Uterus (tissue), 4 donors: ENCODE measurements at places on chromosomes 7 and 10. TPM values are rescaled to one million over a fixed set of nuclear protein-coding genes. Genes with fewer than 3 reads are reported as not detected.

The GIMAP5 gene
- 20.4 TPM for total RNA-seq

The SLC18A3 gene
- total RNA-seq, result 0.07 TPM

The ASB15 gene
- not detected for total RNA-seq

The HOXA5 gene
- 14.8 TPM for total RNA-seq

The LDB3 gene
- total RNA-seq, result 5.9 TPM

The PIP gene
- not detected for total RNA-seq

The AP4M1 gene
- 39.6 TPM for total RNA-seq

The TEX36 gene
- total RNA-seq, result not detected

The VWC2 gene
- under 0.01 TPM for total RNA-seq

The ADIRF gene
- 368 TPM for total RNA-seq

The EIF3B gene
- 69.7 TPM for total RNA-seq

The NXPH1 gene
- total RNA-seq, result 0.28 TPM

The GRM3 gene
- not detected for total RNA-seq

The MAT1A gene
- total RNA-seq, result 0.21 TPM

The TFAM gene
- 48.6 TPM for total RNA-seq

The MYPN gene
- not detected for total RNA-seq

The SFXN3 gene
- total RNA-seq, result 40.4 TPM

The TMEM236 gene
- not detected for total RNA-seq

The ITPRIP gene
- 19.0 TPM for total RNA-seq

The STOX1 gene
- total RNA-seq, result not detected

The PLPP4 gene
- total RNA-seq, result not detected

The RBM20 gene
- 0.88 TPM for total RNA-seq

The CDHR3 gene
- total RNA-seq, result 7.9 TPM

The CXCL12 gene
- total RNA-seq, result 44.8 TPM

The ESYT2 gene
- total RNA-seq, result 159 TPM

The FAM13C gene
- 18.7 TPM for total RNA-seq

The GRB10 gene
- total RNA-seq, result 47.6 TPM

The PRLHR gene
- 1.8 TPM for total RNA-seq

The MARVELD1 gene
- 47.4 TPM for total RNA-seq

The TBX20 gene
- not detected for total RNA-seq
